ENCODE measurements at places on chromosomes 12 and 14. TPM values are rescaled to one million over a fixed set of nuclear protein-coding genes. Genes with fewer than 3 reads are reported as not detected.

HSP90AA1 gene
- 424 TPM for polyA plus RNA-seq

KRT71 gene
- polyA plus RNA-seq = not detected

ARMH4 gene
- polyA plus RNA-seq = 77.8 TPM

SERPINA3 gene
- 0.50 TPM for polyA plus RNA-seq

PZP gene
- 0.47 TPM for polyA plus RNA-seq

POTEM gene
- not detected for polyA plus RNA-seq

LRRC9 gene
- 3.3 TPM for polyA plus RNA-seq

KRT3 gene
- not detected for polyA plus RNA-seq

KLHL33 gene
- polyA plus RNA-seq = 0.29 TPM

C1S gene
- polyA plus RNA-seq = 63.3 TPM

CHD8 gene
- polyA plus RNA-seq = 78.4 TPM

TMEM229B gene
- polyA plus RNA-seq = 0.68 TPM

GLS2 gene
- polyA plus RNA-seq = 1.6 TPM

IL31 gene
- not detected for polyA plus RNA-seq

PTGER2 gene
- 6.1 TPM for polyA plus RNA-seq

All from left renal pelvis (tissue), 4 donors.